Ureter (tissue), 1 donor: ENCODE measurements at places on chromosomes 5 and 9.

DNA sequence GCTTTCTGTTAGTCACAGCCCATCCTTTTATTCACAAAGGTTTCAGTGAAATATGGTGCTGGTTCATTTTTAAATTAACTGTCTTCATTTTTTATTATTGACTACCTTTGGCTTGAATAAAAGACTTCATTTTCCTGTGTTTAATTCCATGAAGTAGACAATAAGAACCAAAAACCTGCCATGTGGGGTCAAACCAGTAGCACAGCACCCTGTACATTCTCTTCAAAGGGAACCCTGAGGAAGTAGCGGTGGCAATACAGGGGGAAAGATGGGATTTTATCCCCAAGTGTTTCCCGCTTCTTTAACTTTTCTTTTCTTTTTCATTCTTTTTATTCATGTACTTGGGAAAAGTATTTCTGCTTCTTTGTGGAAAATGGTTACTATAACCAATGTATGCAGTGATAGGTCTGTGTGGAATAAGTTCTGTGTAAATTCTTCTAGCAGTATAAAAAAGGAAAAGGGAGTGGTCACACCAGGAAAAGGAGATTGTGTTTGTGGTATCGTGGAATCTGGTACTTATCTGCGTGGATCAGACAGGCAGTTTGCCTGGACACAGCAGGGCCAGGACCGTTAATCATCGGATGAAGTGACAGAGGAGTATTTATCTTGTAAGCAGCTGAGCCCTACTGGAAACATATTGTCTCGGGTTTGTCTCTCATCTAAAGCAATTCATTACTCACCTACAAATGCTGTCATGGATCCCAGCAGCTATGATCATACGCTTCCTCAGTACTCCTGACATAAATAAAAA, 94.2 kb downstream of the PPIC start:
- no peak for DNase-seq

GRCh38 chr9:114844766-114845165, 38.9 kb upstream of the TNFSF15 start:
- DNase-seq = no peak

DNA sequence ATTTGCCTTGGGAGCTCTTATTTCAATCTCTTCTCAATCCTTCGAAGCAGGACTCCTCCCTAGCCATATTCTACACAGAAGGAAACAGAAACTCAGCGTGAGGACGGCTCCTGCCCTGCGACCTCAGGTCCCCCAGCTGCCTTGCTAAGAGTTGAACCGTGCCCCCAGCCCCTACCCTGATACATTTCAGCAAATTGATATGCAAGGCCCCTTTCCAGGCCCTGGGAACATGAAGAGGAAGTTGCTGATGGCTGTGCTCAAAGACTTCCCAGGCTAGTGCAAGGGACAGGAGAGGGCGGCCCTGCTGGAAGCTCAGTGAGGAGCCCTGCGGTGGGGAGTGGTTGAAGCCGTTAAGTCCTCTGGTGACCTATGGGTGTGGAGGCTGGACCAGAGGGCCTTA, 41.5 kb downstream of the BOD1 start:
- no peak for DNase-seq

GRCh38 chr5:137613554-137614265, 114.6 kb upstream of the SPOCK1 start:
- DNase-seq = no peak

DNA sequence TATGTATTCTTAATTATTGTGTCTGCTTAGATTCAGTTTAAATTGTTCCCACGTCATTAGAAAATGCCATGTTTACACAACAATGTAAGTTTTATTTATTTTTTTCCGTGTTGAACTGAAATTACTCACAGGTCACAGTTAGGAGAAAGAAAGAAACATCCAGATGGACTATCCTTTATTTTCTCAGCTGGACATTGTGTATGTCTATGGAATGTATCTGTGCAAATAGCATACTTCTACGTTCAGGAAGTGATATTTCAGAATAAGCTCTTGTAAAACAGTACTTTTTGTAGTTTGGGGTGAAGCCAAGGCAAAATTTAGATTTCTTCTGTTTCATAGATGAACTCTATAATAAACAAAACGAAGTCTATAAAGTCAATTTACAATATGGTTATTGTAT, 249.0 kb upstream of the ZNF608 start:
- DNase-seq = no peak

DNA sequence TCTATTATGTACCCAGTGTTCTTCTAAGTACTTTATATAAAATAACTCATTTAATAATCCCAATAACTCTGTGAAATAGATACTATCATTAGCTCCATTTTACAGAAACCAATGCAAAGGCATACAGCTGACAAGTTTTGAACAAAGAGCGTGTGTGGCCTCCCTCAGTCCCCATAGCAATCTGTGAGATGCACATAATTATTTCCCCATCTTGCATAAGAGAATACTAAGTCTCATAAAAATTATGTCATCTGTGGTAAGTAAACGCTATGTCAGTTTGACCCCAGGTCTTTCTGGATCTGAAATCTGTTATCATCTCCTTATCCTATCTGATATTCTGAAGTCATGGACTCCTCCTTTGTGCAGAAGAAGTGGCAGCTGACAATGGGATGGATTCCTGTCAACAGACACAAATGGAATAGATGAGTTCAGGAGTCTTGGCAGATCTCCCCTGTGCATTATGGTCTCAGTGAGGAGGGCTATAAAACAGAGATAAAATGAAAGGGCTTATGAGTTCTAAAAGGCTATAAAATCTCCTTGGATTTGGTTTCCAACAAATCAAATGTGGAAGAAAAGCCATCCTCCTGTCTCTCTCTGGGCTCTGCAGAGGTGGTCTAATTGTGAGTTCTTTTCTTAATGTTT, 162.5 kb upstream of the TLE4 start:
- no peak for DNase-seq

DNA sequence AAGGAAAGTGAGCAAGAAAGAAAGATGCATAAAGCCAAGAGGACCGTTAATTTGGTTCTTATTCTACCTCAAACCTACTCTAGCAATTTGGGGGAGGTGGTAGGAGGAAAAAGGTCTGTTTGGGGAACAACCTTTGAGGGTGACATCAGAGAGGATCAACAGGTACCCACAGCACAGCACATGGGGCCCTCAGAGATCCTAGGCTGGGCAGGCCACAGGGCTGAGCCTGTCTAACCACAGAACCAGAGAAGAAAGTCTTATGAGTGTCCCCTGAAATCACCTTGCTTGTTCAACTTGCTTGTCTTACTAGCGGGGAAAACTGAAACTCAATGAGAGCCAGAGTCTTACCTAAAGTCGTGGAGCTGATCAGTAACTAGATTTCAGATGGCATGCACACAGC, 385.2 kb downstream of the SPOCK1 start:
- DNase-seq = no peak

- peak; percentile 48 for DNase-seq
These were observed 65.1 kb upstream of the IQGAP2 start for GRCh38 chr5:76337953-76338451.

DNA sequence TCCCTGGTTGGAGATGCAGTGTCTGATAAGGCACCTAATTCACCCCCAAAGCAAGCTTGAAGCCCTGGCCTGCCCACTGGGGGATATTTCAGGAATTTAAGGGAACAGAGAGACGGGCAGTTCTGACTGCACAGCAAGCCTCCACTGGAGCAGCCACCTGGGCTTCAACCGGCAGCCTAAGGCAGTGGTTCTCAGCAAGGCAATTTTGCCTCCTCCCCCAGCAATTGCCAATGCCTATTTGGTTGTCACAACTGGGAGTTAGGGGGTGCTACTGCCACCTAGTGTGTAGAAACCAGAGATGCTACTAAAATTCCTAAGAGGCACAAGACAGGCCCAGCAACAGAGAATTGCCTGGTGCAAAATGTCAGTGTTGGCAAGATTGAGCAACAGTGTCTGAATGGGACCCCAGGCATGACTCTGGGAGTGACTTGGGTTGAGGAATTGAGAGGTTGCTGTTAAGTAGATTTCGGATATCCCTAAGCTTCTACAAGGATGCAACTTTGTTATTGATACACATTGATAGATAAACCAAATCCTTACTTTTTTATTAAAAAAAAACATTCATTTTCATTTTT, 58.7 kb upstream of the CTSL start:
- no peak for DNase-seq

DNA sequence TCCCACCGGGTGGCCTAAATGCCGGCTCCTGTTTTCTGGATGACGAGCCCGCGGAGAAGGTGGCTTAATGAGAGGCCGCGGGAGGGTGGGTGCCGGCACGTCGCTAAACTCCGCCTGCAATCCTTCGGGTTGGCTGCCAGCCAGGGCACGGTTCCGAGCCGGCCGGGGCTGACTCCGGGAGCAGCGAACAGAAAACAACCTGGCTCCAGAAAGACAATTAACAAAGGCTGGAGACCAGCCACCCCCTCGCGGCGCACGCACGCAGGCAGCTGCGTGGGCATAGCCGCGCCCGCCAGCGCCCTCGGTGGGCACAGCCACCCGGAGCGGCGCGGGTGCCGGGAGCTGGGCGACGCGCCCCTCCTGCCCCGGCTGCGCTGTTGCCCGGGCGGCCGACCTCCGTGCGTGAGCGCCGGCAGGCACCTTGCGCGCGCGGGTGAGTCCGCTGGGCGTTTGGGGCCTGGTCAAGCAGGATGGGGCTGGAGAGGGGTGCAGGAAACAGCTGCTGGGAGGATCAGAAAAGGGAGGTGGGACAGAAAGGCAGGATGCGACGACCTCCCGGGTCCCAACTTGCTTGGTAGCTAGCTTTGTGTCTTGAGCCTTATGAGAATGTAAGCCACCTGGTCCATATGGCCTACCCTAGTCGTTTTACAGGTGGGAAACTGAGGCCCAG, at the start of gene ARHGEF37:
TSS of gene ARHGEF37 (plus strand) at position 307 of the 670 bp plus-strand sequence. CDS start 16,272 bp downstream, outside the sequence.
- DNase-seq = peak; percentile 90

DNA sequence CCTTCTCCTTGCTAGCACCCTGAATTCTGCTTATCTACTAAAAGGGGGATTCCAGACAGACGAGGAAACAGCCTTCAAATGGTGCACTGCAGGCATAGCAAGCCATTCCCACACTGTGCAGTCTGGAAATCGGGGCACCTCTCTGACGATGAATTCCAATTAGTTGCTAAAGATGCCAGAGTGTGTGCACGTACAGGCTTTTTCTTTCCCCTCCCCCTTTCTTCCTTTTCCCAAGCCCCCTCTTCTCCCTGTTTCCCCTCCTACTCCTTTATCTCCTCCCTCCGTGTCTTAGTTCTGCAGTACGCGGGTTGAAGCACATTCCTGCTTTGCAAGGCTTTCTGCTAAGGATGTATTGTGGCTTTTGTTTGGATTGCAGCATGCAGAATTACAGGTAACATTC, at the start of gene GPR21:
TSS of gene GPR21 (plus strand) at position 316 of the 400 bp plus-strand sequence. CDS start 900 bp downstream, outside the sequence.
- no peak for DNase-seq

GRCh38 chr5:139131921-139132432, 66.2 kb downstream of the SIL1 start:
- no peak for DNase-seq

DNA sequence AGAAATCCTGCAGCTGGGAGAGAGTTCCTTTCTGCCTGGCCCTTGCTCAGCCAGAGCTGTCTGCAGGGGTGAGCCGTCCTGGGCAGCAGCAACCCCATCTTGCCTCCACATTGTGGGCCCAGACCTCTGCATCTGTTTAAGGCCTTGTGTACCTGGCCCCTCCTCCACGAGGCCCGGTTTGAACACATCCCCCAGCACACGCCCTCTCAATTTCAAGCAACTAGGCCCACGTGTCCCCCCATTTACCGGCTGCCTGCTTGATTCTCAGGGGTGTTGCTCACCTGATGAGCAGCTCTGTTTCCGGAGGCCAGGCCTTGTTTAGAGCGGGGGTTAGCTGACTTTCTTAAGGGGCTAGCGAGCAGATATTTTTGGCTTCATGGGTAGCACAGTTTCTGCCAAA, 181.8 kb downstream of the HSPA4 start:
- no peak for DNase-seq

DNA sequence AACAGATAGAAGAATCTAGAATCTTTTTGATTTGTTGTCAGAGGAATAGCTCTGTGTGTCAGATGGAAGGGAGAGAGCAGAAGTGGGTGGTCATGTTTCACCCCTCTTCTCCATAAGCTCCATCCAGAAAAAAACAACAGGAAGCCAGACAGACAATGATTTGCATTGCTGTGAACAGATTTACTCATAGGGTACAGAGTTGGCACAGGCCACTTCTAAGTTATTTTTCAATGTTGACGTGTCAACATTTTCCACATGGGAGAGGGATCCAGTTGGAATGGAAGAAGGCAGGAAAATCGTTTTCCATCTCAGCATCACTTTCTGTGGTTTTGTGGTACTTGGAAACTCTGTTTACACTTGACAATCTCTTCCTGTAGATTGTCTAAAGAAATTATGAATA, 86.7 kb downstream of the INSYN2B start:
- DNase-seq = no peak

- no peak for DNase-seq
These were observed 42.1 kb downstream of the LRRTM2 start for GRCh38 chr5:138833080-138833479.

DNA sequence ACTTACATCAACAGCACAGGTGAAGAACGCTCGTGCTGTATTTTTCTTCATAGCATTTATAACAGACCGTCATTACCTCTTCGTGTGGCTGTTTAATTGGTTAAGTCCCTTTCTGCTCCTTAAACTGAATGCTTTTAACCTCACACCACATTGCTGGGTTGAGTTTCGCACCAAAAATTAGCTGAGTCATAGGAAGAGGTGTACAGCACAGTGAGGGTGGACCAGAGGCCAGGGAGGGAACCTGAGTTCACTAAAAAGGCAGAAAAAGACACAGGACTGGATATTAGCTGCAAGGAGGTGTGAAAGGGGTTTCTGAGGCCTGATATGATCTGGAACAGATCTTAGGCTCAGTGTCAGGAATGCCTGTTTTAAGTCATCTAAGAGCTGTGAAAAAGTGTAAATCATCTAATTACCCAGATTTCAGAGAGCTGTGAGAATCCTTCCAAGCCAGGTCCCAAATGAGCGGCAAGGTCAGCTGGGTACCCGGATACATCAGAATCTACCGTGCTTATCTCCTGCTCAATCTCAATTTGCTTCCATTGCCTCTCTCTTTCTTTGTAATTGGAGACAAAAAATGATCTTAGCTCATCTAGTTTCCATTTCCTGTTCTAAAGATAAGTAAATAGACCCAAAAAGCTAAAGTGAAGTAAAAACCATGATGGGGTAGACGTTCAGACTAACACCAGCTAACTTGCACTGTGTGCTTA, 7.1 kb upstream of the CFAP90 start:
- DNase-seq = no peak

DNA sequence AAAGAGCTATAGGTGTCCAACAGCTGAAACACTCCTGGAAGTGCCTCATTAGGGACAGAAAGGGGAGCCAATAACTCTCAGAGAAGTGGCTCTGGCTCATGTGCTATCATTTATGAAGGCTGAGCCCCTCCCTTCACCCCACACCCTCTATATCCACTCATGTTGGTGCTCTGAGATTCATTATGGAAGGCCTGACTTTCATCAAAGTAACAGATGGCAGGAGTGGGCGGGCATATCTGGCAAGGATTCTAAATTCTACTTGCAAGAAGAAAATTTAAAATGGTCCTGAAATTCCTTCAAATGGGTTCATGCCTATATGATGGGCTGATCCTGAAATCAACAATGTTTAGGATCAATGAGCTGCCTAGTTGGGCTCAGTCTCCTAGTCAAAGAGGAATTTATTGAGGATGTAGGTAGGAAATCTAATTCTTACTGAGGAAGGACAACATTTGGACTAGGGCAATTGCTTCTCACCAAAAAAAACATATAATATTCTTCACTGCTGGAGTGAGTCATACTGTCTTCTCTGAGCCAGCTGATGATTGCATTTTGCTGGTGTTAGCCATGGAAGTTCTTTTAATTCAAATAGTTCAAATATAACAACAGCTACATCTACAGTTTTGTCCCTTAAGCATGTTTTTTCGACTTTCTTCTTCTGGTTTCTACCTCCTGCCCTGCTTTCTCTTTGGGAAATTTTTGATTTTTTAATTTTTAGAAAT, 23.5 kb downstream of the NMRK1 start:
- DNase-seq = no peak
